ENCODE measurements at places on chromosomes 11 and 22.

GRCh38 chr11:70876685-70877084 is 375.7 kb downstream of the SHANK2 start:
- no peak for DNase-seq

- DNase-seq = no peak
Observed at GRCh38 chr11:92775003-92775676, 194.3 kb upstream of the MTNR1B start.

DNA sequence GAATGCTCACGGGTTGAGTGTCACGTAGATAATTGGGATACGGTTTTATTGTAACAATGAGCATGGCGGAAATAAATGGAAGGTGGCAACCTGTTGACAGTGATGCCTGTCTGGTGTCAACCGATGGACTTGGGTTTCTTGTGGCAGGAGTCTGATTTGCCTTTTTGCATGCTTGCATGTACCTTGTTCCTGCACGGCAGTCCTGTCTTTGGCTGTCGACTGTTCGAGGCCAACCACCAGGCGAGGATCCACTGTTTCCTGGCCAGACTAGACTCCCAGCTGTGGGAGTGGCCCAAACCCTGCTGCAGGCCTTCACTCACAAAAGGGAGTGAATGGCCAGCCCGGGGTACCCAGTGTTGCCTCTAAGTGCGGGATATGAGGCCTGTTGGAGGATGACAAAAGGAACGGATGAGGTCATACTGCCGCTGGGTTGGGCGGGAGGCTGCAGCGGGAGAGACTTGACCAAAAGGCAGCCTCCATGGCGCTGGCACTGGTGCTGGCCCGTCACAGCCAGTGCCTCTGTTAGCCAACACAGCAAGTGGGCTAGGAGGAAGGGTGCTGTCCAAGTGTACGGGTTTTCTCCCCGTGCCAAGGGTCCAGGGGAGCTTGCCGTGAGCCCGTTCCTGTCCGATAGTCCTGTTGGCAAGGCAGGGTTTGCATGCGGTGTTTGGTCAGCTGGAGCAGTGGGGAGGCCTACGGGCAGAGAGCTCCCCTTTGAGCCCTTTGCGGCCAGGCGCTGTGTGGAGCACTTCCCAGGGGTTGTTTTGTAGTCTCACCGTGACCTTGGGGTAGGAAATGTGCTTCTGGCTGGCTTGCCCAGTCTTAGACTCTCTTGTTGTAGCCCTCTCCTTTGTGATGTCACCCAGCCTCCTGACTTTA is 974 bp downstream of the DGCR8 start:
- DNase-seq = no peak

DNA sequence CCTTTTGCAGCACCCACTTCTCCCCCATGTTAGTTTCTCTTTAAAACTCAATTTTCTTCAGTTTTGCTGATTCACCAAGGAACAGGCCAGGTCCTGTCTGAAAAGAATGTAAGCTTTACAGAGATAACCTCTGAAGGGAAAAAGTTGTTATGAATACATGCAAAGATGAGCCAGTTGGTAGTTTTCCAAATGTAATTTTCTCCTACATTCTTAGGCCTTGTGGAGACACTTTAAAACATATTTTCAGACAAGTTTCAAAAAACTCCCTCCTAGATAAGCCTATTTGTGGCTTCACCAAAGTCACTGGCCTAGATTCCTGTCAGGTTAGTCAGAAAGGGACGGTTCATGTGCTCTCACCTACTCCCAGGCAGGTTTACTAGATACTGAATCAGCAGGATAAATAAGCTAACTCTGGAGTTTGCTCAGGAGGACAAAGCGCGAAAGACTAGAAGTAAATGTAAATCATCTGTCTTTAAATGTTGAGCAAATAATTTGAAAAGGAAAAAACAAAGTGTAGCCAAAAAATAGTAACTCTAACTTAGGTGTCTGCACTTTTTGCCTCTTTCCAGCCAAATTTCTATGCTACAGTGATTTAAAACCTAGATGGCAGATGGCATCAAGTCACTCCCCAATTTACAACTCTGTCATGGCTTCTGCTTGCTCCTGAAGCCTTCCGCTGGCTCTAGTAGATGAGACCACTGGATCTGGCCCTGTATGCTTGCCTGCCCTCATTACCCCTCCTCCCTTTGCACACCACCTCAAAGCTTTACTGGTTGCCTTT is 4.9 kb upstream of the ATP6V1E1 start:
- DNase-seq = no peak

GRCh38 chr11:20483931-20484330 is 96.4 kb downstream of the PRMT3 start:
- DNase-seq = no peak

Data from stimulated activated CD4-positive, alpha-beta T cell treated with anti-CD3 and anti-CD28 coated beads, TNF-alpha, amount 100 ng/mL, for 24 hours (primary cell).